ENCODE measurements at places on chromosomes 2 and 18.

GRCh38 chr2:960061-960736 is 9.6 kb downstream of the SNTG2 start:
- no peak for DNase-seq

- no peak for DNase-seq
These were observed 70.6 kb downstream of the VWA3B start for GRCh38 chr2:98157557-98157956.

DNA sequence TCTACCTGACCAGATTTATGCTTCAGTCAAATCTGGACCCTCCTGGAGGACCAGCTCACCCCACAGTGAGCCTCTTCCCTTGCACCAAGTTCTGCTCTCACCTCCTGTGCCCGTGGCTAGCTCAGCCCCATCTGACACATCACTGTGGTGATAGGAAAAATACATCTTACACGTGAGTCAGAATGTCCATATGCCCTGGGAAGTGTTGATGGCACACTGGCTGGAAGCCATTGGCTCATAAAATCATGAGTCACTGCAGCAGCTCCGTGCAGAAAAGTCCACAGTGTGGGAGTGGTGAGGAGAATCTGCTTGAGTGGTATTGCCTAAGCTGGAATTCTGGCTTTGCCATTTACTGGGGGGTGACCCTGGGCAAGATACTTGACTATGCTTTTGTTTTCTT is 42.6 kb upstream of the RAPGEF4 start:
- DNase-seq = peak; percentile 59

GRCh38 chr18:46161703-46162396 is 57.7 kb downstream of the HAUS1 start:
- DNase-seq = no peak

GRCh38 chr2:16308816-16309215 is 356.8 kb downstream of the CYRIA start:
- DNase-seq = no peak

- no peak for DNase-seq
These were observed 246.8 kb upstream of the RAB6C start for GRCh38 chr2:129732630-129733026.

GRCh38 chr2:99811544-99811943 is 321.7 kb upstream of the REV1 start:
- no peak for DNase-seq

DNA sequence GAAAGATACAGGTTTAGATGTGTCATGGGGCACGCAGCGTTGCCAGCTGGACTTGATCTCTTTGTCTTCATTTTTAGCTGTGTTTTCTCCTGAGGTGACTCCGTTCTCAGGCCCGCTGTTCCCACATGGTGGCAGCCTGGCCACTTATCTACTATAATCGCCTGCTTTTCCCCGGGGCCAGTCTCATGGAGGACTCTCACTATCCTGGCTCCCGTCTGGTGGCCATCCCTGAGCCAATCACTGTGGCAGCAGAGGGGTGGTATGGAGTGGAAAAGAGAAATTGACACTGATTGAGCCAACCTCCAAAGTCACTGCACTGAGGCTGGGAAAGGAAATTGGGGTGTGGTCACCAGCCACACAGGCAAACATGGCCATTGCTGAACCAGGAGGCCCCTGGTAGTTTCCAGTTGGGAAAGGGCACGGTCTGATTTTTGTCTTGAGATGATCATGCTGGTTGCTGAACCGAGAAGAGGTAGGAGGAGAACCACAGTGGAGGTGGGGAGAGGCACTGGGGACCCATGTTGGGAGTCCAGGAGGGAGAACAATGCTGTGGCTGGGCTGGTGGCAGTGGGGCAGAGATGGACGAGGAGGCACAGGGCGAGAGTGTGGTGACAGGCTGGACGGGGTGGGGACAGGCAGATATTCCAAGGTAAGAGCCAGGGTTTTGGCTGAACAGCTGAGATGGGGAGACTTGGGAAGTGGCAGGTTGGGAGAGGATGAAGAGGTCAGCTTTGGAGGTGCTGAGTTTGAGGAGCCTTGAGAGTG is 45.6 kb downstream of the KCNIP3 start:
- no peak for DNase-seq

GRCh38 chr2:59804732-59805131 is 748.7 kb downstream of the BCL11A start:
- DNase-seq = no peak

DNA sequence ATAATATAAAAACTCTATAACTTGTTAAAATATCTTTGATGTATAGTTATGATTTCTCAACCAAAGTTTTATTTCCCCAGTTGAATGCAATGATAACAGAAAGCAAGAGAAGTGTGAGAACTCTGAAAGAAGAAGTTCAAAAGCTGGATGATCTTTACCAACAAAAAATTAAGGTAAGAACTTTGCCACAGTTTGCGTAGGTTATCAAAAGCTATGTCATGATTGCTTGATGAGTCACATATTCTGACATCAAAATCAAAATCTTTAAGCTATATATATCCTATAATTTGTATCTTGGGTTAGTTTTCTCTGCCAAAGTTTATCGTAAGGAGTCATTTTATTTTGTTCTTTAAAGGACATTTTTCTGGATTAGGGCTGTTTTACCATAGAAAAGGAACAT is 35.0 kb downstream of the NDC80 start:
- DNase-seq = no peak

GRCh38 chr2:123976054-123976648 is 48.9 kb upstream of the CNTNAP5 start:
- no peak for DNase-seq

GRCh38 chr2:169221745-169222369 is 140.5 kb downstream of the LRP2 start:
- DNase-seq = no peak

DNA sequence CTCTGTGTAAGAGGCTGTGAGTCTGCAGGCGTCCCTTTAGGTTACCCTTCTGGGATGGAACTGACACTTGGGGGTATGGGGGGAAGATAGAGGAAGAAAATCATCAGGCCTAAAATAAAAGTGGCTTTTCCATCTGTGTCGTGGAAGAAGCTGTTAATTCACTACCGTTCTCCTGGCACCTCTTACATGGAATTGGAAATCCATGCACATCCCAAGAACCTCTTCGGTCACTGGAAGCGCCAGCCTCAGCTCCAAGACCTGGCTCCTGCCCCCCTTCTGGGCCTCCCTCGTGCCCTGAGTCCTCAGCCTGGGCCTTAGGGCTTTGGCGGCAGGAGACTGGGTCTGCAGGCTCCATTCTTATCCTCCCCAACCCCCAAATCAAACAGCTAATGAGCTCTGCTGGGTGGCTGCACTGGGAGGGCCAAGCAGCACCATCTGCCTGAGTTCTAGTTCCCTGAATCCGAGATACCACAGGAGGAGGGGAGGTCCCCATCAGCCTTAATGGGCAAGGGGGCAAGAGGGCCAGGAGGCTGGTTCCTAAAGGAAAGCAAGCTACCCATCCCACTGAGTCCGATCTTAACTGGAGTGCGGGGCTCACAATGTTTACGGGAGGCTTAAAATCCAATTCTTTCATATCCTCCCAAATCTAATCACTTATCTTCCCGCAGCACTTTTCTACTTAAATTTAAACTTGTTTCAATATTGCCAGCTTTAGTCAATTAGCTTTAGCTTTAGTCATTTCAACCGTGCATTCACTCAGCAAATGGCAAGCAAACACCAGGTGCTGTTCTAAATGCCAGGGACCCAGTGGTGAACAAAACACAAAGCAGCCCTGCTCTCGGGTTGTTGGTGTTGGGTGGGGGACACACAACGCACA is 52.8 kb downstream of the FAM178B start:
- no peak for DNase-seq

GRCh38 chr2:124973396-124973795 is 948.3 kb downstream of the CNTNAP5 start:
- no peak for DNase-seq

DNA sequence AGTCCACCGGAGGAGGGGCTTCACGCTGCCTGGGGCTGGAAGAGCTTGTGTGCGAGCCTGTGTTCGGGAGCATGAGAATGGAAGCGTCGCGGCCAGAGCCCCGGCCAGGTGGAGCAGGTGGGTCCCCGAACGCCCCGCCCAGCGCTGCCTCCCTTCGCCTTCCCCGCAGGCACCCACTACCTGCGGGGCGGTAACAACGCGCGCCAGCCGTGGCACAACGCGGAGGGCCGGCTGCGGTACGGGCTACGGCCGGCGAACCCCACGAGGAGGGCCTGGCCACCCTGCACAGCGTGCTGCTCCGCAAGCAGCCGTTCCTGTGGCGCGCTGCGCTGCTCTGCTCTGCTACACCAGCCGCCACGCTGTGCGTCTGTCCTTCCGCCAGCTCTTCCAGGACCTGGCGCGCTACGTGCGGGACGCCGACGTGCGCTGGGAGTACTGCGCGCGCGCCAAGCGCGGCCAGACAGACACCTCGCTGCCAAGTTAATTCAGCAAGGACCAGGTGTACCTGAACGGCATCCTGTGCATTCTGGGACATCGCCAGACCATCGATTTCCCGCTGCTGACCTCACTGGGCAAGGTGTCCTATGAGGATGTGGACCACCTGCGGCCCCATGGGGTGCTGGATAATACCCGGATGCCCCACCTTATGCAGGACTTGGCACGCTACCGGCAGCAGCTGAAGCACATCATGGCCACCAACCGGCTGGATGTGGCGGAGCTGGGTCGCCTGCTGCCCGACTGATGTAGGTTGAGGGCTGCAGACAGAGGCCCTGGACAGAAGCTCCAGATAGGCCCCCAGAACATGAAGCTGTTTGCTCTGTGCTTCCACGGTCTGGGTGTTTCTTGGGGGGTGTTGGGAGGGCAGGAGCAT is 200.6 kb downstream of the NAPG start:
- DNase-seq = no peak

DNA sequence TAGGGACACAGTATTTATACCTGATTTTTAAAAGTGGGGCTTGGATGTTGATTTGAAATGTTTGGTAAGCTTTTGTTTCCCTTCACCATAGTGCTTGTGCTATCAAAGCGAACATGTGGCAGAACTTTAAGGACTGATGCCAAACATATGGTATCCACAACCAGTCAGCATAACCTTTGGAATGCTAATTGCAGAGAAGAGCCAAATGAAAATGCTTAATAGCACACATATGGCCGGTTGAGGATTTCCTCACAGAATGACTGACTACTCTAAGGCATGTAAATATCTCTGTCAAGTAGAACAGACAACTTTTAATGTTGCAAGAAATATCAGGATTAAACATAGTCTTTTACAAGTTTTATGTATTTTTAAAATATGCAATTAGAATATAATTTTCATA is 120.9 kb upstream of the COL3A1 start:
- no peak for DNase-seq

- DNase-seq = peak; percentile 25
These were observed 670 bp upstream of the MOCOS start for GRCh38 chr18:36186461-36187192.

DNA sequence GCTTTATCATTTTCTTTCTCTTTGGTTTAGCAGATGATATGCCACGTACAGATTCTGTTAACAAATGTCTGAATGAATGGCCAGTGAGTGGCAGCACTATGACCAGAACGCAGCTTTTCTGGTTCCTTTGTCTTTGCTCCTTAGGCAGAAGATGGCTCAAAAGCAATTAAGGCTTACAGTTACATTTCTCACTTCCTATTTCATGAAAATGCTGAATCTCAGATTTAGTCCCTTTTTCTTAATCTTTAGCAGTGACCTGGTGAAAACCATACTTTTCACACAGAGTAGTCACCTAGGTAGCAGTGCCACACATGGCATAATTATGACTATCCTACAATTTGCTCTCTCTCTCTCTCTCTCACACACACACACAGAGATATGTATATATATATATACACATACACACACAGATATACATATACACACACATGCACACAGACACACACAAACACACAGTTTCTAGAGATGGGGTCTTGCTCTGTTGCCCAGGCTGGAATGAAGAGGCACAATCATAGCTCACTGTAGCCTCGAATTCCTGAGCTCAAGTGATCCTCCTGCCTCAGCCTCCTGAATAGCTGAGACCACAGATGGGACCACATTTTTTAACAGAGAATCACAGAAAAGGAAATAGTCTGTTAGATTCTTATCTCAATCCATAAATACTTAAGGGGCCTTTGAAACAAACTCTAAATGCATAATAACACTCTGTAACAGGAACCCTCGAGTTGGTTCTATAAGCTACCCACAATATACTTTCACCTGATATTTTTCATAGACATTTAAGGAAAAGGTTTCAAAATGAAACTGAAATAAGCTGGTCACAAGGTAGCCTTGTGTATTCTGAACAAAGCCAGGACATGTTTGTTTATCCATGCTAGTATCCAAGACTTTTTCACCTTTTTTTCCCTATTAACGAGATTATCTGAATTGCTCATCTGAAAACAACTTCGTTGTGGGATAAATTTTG is 11.6 kb downstream of the PDE6D start:
- no peak for DNase-seq

GRCh38 chr2:33033606-33034081 is 86.9 kb downstream of the LTBP1 start:
- DNase-seq = no peak

DNA sequence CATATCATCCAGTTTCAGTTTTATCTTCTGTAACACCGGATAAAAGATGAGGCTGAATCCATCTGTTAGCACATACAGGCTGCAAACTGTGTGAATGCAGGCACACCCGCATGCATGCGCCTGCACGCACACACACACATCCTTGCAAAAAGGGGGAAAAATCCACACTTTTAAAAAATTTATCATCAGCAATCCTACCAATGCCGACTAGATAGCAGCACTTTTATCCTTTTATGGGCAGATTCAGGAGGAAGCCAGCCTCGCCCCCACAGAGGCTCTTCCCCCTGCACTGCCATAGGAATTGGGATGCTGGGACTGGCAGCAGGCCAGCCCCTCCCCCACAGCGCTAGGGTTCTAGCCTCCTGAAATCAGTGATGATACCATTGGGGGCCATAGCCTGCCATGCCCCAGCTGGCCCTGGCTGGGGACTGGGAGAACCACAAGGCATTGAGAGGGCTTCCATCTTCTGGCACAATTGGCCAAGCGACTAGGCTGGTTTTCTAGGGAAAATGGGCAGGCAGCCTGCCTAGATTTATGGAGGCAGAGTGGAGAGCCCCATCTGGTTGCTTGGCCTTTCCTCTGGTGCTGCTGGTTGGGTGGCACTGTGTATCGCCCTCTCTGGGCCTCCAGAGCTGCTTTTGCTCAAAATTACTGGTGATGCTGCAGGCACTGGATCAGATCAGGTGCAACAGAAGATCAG is 25.5 kb downstream of the CYRIA start:
- DNase-seq = no peak

GRCh38 chr2:148720501-148721001 is 76.0 kb downstream of the EPC2 start:
- DNase-seq = no peak

- no peak for DNase-seq
These were observed 6.5 kb upstream of the VPS54 start for GRCh38 chr2:64025741-64026140.

DNA sequence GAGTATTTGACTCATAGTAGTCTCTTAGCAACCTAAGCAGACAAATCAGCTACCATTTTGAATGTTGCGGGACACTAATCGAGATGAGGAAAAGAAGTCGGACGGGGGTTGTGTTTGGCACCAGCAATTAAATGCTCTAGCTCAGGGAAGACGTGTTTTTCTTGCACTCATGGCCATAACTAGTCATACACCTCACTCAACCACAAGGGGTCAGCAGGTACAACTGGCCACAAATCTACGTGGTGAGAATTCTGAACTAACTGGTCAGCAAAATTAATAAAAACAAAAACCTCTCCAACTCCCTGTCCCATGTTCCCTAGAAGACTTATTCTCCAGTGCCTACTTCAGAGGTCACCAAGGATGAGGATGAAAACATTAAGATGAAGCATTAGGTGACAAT is 1467.8 kb downstream of the DPP10 start:
- no peak for DNase-seq
